ENCODE measurements at places on chromosomes 2 and 18.

DNA sequence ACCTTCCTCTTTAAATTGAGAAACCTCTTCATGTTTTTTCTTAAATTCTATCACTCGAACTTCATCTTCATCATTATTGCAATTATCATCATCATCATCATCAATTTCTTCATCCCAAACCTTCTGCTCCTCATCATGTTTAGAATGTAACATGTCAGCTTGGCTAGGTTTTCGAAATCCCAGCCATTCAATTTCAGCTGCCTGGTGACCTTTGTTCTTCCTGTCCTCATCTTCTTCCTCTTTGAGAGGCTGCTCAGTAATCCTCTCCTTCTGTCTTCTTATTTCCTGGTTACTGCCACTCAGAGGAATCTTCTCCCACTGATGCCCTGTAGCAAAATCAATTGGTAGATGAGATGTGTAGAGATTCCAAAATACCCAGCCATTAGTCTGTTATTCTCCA, 4.2 kb downstream of the ERMN start:
- no peak for DNase-seq

DNA sequence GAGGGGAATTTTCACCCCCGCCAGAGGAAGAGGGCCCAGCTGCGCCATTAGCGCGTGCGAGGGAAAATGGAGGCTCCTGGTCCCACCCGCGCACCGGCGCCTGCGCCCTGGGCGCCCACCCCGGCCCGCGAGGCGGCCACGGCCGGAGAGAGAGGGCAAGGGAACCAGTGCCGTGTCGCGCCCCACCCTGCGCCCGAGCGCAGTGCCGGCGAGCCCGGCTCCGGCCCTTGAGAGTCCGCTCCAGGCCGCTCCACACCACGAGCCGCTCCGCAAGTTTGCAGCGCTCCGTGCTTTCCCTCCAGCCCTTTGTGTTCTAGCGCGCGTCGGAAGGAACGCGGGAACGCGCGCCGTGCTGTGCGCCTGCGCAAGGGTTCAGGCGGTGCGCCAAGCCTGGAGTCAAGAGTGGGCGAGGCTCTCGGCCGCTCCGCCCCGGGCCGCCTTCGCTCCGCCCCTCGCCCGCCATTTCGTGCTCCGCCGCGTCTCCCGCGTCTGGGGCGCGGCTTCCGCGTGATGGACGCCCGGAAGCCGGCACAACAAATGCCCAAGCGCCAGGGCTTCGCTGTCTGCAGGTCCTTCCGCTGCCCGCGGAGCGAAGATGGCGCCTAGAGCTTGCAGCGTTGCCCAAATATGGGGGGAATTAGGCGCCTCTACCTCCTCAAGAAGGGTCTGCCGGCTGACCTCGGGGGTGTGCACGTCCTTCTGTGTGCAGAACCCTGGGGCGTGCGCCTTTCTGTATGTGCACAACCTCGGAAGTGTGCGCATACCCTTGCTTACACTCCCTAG, 46.1 kb upstream of the PTMA start:
- peak; percentile 90 for DNase-seq

DNA sequence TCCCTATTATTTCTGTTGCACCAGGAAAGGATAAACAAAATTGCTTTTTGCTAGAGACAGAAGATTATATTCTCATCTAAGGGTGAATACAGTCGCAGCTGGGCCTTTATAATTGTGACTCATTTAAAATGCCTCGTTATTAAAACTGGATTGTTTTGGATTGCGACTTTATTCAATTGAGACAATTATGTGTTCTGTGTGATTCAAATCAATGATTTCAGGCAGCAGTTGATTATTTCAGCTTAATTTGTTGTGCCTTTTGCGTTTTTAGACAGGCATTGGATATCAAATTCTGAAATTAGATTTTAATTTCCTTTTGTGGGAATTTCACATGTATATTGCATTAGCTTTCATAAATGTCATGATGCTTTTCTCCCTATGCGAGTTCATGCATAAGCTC, 778.1 kb upstream of the SOX11 start:
- DNase-seq = no peak

- peak; percentile 43 for DNase-seq
Measured at GRCh38 chr2:126979039-126980003, 80.6 kb downstream of the TEX51 start.

DNA sequence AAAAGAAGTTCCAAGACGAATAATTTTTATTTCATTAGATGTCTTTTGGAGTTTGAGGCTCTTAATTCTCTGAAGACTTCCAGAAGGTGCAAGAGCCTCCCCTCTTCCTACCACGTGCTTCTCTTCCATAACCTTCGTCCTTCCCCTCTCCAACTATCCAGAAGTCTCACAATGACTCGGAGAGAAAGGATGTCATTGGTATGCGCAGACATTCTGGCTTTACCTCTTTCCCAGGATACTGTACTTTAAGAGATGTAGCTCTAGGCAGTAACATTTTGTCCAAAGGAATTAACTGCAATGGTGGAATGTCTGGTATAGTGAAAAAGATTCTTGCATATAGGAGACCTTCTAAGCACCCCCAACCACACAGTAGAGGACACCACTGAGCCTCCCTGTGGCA, 249.0 kb upstream of the OSR1 start:
- DNase-seq = no peak
